A549 treated with RU486 at 1 μM for 4 hours (cell line): ENCODE measurements at places on chromosomes 6 and 20. TPM values are rescaled to one million over a fixed set of nuclear protein-coding genes. Genes with fewer than 3 reads are reported as not detected.

CDH4 gene
- total RNA-seq: 5.7 to 9.4 TPM (median 7.8 TPM) in 5 replicates

PRND gene
- total RNA-seq: not detected in 5 replicates

FHL5 gene
- not detected in 5 replicates for total RNA-seq

C6orf132 gene
- 0.96 to 2.0 TPM (median 1.3 TPM) in 5 replicates for total RNA-seq

RIPOR3 gene
- 0.05 to 0.10 TPM (median 0.06 TPM) in 3 of 5 replicates, not detected in the others for total RNA-seq

KLHDC3 gene
- total RNA-seq: 26.1 to 32.1 TPM (median 30.4 TPM) in 5 replicates

SCRT2 gene
- not detected in 5 replicates for total RNA-seq

OR2B6 gene
- 0.20 to 0.21 TPM in 2 of 5 replicates, not detected in the others for total RNA-seq
